Astrocyte (in vitro differentiated cells and primary cell): ENCODE measurements at places on chromosomes 7 and 10.

DNA sequence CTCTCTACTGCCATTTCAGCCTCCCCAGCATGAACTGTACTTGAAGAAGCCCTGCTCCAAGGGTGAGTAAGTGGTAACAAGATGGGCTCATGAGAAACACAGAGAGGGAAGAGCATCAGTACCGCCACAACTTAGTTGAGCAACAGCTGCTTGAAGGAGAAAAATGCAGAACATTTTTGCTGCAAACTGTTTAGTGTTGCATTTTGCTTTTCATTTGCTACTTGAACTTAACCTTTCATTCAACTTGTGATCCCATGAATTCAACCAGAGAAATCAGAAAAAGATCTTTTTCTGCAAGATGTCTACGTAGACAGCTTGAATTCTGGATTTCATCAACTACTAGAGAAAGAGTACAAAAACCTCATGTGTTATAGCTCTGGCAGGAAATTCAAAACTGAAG lies 40.7 kb downstream of the ANK3 start:
- DNase-seq = peak; percentile 38

GRCh38 chr7:148772297-148773089 lies 73.8 kb downstream of the CUL1 start:
- peak; percentile 91 for DNase-seq

GRCh38 chr10:4754143-4754542 lies 71.9 kb upstream of the AKR1E2 start:
- DNase-seq = no peak

DNA sequence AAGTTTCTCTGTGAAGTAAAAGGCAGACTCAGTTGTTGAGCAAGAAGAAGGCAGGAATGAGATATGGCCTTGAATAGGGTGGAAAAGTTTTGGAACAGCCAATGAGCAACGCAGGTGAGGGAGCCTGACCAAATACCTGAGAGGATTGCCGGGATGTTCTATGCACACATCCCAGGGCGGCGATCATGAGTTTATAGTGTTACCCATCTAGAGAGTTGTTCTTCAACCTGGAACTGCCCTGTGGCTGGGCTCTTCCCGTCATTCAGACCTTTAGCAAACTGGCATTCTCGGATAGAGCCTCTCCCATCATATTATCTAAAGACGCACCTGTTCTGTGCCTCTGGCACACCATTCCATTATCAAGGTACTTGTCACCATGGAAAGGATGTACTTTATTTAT lies 103.0 kb upstream of the KIF5B start:
- no peak for DNase-seq

GRCh38 chr7:105037319-105037718 lies 23.3 kb downstream of the KMT2E start:
- no peak for DNase-seq

- DNase-seq = no peak
Measured at GRCh38 chr10:8359467-8359866, 305.0 kb downstream of the GATA3 start.

- no peak for DNase-seq
Measured at GRCh38 chr7:36734731-36735130, 10.4 kb upstream of the AOAH start.

DNA sequence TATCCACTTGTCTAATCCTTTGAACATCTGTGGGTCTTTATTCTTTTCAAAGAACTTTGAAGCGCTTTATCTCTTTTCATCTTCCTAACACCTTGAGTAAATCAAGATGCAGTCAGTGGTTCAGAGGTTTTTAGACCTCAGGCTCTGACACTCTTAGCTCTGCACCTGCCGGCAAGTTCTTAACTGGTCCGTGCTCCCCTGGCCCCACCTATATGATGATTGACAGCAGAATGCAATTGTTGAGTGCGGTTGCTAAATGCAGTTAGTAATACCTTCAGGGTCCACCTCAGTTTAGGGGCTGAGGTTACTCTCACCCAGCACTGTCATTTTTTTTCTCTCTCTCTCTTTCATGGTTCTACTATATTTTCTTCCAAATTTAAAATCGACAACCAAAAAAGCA lies 854.2 kb upstream of the AUTS2 start:
- no peak for DNase-seq

DNA sequence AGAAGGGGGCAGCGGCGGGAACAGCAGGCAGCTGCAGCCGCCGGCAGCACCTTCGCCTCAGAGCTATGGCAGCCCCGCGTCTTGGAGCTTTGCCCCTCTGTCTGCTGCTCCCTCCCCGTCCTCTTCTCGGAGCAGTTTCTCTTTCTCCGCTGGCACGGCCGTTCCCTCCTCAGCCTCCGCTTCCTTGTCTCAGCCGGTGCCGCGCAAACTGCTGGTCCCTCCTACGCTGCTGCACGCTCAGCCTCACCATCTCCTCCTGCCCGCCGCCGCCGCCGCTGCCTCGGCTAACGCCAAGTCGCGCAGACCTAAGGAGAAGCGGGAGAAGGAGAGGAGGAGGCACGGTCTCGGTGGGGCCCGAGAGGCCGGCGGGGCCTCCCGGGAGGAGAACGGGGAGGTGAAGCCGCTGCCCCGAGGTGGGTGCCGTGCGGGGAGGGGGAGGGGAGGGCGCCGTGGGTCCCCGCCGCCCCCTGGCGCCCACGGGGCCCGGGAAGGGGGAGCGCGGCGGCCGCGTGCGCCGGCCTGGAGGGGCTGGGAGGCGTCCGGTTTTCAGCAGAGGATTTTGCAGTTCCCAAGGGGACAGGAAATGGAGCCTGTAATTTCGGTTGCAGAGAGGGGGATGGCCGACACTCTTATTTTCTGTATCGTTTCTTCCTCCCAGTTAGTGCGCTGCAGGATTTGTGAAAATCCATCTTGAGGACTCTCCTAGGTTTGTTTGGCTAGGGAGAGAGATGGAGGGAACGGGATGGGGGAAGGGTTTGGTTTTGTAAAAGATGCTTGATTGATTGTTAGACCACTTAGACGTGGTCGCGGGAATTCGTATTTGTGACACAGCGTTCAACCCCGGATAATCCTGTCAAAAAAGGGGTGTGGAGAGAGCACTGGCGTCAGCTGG lies 630 bp downstream of the RSBN1L start:
- peak; percentile 55 for DNase-seq

GRCh38 chr7:28718545-28718944 lies 239.6 kb downstream of the TRIL start:
- DNase-seq = no peak

DNA sequence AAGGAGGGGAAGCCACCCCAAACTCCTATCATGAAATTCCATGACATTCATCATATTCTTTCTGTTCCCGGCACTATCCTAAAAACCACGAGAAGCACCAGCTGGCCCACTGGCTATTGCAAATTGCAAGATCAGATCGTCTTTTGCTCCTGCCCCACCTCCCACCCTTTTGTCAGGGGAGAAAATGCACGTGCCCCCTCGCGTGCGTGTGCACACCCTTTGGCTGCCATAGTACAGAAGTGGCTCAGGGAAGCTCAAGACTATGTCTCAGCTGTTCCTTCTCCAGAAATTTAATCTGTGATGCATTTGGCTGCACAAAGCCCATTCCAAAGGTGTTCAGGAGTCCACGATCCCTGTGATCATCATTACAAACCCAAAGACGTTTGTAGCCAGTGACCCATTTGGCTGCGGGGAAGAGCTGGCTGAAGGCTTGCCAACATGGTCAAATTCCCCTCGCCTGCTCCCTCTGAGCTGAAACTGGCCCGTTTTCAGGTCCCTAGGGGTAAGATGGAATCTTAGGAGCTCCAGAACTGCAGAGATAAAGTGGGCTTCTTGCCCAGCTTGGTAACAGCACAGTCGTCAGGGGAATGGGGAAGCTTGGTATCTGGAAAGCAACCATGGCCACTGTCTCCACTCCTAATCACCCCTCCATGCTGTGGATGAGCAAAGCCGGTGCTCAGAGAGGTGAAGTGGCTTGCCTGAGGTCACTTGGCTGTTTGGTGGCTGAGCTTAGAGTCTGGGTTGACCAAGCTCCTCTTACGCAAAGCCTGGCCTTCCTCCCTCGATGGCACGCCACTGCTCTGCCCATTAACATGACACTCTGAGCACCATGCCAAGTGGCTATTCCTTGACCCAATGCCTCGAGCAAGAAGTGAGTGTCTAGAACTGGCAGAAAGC lies 155.4 kb downstream of the NEURL1 start:
- peak; percentile 74 for DNase-seq

- peak; percentile 23 for DNase-seq
Measured at GRCh38 chr7:155860840-155861479, 48.7 kb upstream of the SHH start.

DNA sequence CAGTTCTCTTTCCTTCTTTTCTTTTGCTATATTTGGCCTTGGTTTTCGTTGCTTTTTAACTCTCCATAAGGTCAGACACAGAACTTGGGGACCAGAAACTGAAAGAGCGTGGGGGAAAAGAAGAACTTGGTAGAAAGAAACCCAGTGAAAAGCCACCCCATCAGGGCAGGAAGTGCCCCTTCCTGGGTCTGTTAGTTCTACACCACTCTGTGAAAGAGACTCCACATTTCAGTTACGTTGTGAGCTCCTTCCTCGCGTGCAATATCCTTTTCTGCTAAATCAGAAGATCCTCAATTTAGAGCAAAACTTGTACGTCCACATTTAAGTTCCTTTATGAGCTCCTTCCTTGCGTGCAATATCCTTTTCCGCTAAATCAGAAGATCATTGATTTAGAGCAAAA lies 220.6 kb upstream of the FOXK1 start:
- no peak for DNase-seq

DNA sequence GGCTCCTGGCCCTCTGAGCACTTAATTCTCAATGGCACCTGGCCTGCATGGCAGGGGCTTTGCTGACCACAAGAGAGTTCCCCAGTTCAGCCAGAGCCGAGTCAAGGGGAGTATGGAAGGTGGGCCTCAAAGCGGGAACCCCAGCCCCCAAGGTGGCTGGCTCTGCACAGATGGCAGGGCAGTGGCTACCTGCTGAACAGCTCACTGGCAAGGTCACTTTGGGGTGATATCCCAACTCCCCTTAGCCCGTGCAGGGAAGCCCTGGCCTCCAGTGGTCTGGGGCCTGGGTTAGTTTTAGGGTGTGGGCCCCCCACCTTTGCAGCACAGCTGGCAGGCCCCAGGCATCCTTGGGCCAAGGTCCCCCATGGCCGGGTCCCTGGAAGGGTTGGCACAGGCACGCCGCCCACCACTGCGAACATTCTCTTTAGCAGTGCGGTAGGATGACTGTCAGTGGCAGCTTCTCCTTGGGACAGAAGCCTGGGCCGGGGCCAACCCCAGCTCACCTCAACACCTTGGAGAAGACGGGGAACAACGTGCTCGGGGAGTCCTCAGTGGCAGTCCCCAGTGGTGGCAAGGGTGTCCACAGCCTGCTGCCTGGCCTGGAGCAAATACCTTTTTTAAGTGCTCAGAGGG lies 36.8 kb downstream of the PPIF start:
- DNase-seq = no peak

DNA sequence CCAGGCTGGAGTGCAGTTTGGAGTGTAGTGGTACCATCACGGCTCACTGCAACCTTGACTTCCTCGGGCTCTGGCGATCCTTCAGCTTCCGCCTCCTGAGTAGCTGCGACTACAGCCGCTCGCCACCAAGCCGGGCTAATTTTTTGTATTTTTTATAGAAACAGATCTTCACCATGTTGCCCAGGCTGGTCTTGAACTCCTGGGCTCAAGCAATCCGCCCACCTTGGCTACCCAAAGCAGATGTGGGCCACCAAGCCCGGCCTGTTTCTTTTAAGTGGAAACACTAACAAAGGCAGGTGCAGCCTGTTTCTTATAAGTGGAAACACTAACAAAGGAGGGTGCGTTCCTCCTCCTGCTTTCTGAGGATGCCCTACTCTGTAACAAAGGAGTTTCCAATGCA lies 18.2 kb downstream of the PRF1 start:
- DNase-seq = no peak

GRCh38 chr7:142790056-142790455 lies 19.3 kb downstream of the PRSS2 start:
- no peak for DNase-seq

DNA sequence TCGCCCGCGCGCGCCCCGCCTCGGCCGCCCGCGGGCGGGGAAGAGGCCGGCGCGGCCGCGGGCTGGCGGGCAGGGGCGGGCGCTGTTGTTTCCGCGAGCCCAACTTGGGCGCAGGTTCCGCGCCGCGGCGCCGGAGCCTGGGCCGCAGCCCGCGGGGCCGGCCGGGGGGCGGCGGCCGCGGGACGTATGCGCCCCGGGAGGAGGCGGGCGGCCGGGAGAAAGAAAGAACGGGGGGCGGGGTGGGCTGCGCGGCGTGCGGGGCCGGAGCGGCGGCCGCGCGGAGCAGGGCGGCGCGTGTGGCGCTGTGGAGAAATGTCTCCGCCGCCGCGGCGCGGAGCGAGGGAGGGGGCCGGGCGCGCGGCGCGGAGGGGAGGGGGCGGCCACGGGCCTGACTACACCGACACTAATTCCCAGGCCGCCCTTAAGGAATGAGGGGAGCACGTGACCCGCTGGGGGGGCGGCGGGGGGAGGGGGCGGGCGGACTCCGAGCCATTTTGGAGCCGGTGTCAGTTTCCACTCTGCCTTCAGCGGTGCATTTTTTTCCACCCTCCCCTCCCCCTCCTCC lies at the start of gene BMI1:
TSS of gene BMI1 (plus strand) at position 509 of the 565 bp plus-strand sequence. CDS start 5,351 bp downstream, outside the sequence.
- peak; percentile 60 for DNase-seq

- no peak for DNase-seq
Measured at GRCh38 chr10:18362892-18363291, 222.7 kb downstream of the CACNB2 start.

- no peak for DNase-seq
Measured at GRCh38 chr7:69199661-69200060, 398.6 kb upstream of the AUTS2 start.

- peak; percentile 15 for DNase-seq
Measured at GRCh38 chr10:123800289-123800688, 91.3 kb downstream of the CPXM2 start.

GRCh38 chr10:106189292-106189691 lies 975.2 kb downstream of the SORCS1 start:
- DNase-seq = no peak

DNA sequence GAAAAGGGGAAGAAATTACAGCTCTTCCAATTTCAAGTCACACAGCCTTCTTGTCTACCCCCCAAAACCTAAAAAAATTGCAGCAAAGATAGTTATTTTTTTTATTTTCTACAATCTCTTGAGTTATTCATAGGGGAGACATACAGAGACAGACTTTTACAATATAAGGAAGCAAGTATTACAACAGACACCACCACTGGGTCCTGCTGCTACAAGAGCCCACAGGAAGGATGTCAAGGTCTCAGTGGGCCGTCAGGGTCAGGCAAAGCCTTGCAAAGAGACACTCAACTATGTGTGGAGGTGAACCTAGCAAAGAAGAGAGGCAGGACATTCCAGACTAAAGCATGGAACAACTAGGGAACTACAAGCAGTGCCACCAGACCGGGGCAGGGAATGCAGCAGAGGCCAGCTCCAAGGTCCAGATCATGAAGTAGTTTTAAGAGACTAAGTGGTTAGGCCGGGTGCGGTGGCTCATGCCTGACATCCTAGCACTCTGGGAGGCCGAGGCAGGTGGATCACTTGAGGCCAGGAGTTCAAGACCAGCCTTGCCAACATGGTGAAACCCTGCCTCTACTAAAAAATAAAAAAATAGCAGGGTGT lies 28.2 kb upstream of the ZCCHC24 start:
- DNase-seq = no peak

DNA sequence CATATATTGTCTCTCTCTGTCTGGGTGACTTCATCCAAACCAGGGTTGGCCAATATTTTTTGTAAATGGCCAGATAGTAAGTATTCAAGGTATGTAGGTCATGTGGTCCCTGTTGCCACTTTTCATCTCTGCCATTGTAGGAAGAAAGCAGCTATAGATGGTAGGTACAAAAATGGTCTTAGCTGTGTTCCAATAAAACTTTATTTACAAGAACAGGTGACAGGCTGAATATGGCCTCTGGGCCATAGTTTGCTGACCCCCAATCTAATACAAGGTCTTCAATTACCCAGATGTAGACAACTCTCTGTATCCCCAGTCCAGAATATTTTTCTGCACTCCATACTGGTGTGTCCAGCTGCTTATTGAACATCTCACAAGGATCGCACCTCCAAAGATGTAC lies 166.2 kb upstream of the FZD8 start:
- no peak for DNase-seq
